RPMI8226 (cell line): ENCODE measurements at places on chromosomes 7 and 10.

DNA sequence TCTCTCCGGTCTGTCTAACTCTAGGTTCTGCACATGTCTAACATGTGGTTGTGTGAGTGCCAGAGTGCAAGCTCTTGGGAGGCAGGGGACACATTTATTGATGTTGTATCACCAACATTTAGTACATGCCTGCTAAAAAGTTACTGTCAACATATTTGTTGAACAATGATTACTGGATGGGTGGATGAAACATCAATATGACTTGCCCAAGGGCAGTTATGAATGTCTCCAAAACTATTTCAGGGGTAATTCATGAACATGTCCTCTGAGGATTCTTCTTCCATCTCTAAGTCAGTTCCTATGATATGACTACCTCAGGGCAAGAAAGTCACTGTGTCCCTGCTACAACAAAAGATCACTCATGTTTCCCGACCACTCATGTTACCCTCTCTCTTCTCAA is 91.3 kb upstream of the STEAP1B start:
- no peak for DNase-seq

GRCh38 chr7:129642871-129643549 is 31.5 kb downstream of the NRF1 start:
- DNase-seq, result no peak

- no peak for DNase-seq
Observed at GRCh38 chr7:24637706-24638105, 64.5 kb downstream of the PALS2 start.

GRCh38 chr7:15306296-15306695 is 255.5 kb downstream of the AGMO start:
- DNase-seq, result no peak

DNA sequence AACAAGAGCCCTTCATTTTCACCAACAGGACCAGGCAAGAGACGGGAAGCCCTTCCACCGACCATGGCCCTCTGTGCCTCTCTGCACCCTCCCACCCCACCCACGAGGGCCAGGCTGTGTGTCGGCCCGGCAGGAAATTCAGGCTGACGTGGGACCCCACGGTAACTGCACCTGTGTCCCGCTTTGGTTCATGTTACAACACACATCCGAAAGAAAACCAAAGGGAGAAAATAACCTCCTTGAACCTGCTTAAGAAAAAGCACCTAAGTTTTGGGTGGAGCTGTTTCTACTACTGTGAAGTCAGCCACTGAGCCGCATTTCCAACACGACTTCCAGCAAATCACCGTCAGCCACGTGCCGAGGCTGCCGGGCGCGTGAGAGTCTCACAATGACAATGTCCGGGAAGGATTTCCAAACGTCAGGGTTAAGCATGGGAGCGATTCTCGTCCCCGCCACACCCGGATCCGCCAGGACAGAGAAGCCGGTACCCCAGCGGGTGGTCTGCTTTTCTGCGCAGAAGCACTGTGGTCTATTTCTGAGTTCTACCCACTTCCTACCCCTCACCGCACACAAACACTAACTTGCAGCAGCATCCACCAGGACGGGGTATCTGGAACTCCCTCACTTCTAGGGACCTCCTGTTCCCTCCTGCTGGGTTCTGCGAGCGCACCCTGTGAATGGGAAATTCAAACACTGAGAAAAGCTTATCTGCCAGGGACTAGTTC is 36.6 kb downstream of the AMZ1 start:
- no peak for DNase-seq

GRCh38 chr7:102318482-102318971 is 31.9 kb downstream of the SH2B2 start:
- DNase-seq, result peak; percentile 90

- DNase-seq, result peak; percentile 47
Observed at GRCh38 chr7:149285603-149286002, 23.6 kb downstream of the ZNF783 start.

- DNase-seq, result no peak
Observed at GRCh38 chr7:103947026-103947655, 42.3 kb downstream of the RELN start.

DNA sequence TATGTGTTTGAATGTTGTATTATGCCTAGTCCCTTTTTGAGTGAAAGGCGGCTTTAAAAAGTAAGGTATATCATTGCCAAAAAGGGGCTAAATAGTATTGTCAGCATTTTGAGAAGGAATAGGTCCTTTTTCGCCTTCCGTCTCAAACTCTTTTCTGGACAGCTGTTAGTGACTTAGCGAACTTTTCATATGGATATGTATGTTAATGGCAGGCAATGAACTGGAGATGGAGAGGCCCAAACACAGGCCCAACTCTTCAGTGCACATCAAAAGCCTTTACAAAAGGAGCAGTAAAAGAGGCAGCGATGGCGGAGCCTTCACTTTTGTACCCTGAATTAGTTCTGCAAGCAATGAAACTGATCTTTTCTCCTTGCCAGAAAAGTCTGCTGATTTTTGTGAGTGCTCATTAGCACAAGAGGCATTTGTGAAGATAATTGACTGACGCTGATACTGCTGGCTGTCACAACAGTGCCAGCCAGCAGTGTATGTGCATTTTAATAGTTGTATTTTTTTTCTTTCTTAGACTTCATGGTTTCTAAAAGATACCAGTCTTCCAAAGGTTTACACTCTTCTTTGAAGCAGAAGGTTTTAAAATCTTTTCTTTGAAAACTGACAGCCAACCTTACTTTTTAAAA is 243.7 kb upstream of the SP8 start:
- DNase-seq, result no peak

DNA sequence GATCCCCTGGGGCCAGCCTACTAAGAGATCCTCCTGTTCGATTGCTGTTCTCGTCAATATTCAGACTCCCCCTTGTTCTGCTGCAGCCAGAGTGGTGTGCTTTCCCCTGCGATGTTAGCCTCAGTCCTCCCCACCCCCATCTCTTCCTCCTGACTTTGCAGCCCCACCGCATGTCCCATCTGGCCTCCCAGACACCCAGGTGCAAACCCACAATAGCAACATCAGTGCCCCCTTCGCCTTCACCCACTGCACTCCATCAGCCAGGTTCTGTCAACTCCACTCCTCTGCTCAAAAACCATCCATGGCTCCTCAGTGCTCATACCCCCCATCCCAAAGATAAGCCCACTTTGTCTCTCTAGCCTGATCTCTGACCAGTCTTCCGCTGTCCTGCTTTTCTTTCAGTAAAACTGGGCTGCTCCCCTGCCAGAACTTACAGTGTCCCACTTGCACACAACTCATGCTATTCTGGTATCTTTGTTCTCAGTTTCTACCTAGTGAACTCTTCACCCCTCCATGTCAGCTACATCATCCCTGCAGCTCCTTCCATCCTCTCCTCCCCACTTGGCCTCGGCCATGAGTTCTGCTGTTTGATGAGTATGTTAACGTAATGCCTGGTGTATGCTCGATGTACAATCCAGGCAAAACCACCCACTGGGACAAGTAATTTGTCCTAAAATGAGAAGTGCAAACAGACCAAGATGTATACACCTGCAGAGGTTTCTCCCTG is 26.6 kb downstream of the COL13A1 start:
- peak; percentile 65 for DNase-seq

- DNase-seq, result no peak
Observed at GRCh38 chr7:7330997-7331396, 148.7 kb downstream of the C1GALT1 start.

DNA sequence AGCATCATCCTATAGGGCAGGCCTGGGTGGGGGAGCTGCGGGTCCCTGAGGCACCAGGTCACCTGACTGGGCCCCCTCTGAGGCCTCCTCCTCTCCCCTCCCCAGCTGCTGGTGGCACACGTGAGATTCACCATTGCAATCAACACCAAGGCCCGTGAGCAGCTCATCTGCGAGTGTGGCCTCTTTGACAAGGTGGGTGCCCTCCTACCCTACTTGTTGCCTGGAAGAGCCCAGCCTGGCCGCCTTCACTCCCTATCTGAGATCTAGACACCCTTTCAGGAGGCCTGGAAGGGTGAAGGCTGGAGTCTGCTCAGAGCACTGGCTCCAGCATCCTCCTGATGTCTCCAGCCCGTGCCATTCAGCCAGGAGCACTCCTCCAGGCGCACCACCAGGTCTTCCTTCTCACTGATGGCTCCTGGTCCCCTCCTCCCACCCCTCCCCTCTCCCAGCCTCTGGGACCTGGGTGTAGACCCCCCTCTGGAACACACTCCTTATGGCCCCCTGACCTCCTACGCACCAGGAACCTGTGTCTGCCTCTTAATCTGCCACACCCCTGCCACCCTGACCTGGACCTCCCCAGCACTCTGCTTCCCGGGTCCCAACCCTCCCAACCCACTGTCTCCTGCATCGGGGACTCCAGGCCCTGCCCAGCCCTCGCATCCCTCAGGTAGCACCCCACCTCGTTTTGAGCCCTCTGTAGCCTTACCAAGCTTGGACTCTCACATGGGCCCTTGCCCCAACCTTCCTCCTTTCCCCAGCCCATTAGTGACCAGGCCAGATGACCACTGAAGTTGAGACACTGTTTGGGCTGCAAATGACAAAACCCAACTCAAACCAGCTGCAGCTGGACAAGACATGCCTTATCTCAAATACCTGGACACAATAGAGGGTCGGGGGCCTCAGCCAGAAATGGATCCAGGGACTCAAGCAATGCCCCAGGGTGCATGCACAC is 67.5 kb downstream of the ALOX5 start:
- DNase-seq, result no peak
